Posterior vena cava (tissue), 2 donors: ENCODE measurements at places on chromosomes 16 and 17. TPM values are rescaled to one million over a fixed set of nuclear protein-coding genes. Genes with fewer than 3 reads are reported as not detected.
A peak's percentile ranks its signal among the peaks of the same experiment; 100 is the strongest.

DNA sequence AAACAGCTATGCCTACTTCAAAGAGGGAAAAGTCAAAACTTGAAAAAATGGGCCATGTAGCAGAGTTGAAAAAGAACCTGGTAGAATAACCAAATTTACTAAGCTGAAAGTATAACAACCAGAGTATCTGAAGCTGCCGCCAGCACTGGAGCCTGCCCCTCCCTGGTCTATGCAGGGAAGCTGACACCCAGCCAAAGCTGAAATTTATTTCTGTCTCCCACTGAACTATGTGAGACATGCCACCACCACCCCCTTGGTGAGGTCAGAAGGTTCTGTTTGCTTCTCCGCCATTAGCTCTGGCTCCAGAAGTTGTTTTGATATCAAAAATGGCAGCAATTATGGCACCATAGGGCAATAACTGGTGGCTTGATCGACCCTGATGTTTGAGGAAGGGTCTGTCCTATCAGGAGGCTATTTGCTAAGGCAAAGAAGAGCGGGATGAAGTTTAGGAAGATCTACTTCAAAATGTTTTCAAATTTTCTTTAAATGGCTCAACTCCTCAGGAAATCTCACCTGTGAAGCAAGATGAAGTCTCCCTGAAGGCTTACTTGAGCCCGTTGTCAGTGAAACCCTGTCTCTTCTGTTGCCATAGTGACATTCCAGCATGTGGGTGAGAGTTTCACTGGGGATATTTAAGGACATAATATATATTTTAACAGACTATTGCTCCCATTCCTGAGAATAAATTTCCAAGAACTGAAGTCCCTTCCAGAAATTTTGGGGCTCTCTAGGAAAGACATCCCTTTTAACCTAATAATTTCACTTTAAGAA, 122.0 kb downstream of the COPRS start:
- no peak for DNase-seq

TOX3 gene
- not detected for total RNA-seq

- DNase-seq, result no peak
Observed at GRCh38 chr17:39094607-39095308, 56.7 kb downstream of the PLXDC1 start.

CACNG1 gene
- not detected for total RNA-seq

- DNase-seq, result no peak
Observed at GRCh38 chr16:67226295-67226803, 581 bp upstream of the TMEM208 start.

CCT6B gene
- total RNA-seq, result 1.8 TPM

GRCh38 chr16:1669698-1670097, 8.4 kb upstream of the JPT2 start:
- DNase-seq, result no peak

GRCh38 chr16:6571044-6571443, 761.6 kb upstream of the RBFOX1 start:
- DNase-seq, result no peak

PSMD7 gene
- total RNA-seq, result 83.4 TPM

DNA sequence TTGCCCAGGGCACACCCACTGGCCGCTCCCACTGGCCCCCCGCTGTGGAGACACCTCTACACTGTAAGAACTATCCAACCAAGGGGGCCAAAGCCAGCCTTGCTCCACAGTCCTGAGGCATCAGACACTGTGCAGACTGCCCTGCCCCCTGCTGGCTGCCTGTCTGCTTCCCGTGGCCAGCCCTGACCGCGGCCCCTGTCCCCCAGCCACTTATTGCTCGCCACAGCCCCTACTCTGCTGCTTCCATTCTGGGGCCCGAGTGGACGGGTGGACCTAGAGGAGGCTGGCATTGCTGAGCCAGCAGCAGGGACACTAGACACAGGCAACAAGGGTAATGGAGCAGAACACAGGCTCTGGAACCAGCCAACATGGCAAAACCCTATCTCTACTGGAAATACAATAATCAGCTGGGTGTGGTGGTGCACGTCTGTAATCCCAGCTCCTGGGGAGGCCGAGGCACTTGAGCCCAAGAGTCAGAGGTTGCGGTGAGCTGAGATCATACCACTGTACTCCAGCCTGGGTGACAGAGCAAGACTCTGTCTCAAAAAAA, 19.7 kb upstream of the LRRC37A3 start:
- DNase-seq, result peak; percentile 86

GRCh38 chr17:40916366-40916765, 21.1 kb downstream of the KRT23 start:
- no peak for DNase-seq

DNA sequence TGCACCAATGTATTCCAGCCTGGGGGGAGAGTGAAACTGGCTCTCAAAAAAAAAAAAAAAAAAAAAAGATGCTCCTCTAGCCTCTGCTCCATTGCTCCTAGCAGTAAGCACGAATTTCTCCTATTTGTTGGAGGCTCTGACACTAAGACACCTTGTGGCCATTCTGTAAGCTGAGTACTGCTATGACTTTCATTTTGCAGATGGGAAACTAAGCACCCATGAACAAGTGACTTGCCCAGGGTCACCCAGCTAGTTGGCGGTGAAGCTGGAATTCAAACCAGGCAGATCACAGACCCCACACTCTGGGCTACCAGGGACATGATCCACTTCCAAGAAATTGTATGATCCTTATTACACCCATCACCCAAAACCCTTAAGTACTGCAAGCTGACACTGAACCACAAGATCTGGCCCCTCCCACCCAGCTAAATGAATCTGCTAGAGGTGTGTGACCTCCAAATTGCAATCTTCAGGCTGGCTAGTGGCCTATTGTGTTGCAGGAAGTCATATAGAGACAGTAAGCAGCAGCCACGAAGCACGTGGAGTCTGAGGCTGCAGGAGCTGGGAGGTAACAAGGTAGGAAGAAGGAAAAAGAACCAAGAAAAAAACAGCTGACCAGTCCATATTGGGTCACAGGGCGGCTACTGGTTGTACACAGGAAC, 209.4 kb downstream of the XYLT1 start:
- DNase-seq, result no peak

- DNase-seq, result no peak
Observed at GRCh38 chr17:10357768-10358167, 15.0 kb downstream of the MYH13 start.

GRCh38 chr17:901191-901950, 78.2 kb downstream of the NXN start:
- peak; percentile 87 for DNase-seq

ABCC3 gene
- total RNA-seq, result 13.1 TPM

GRCh38 chr16:88055356-88055755, 104.1 kb downstream of the BANP start:
- DNase-seq, result no peak

GRCh38 chr16:65268331-65268730, 146.5 kb upstream of the CDH11 start:
- no peak for DNase-seq

DNA sequence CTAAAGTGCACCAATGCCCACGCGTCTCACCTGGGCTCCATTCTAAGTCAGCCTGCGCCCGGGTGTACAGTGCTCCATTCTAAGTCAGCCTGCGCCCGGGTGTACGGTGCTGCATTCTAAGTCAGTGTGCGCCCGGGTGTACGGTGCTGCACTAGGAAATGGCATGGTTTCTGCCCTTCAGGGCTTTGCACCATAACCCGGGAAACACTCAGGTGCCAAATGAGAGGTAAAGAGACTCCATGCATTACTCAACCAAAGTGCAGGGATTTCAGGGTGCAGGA, 29.2 kb upstream of the FASN start:
- no peak for DNase-seq

- DNase-seq, result no peak
Observed at GRCh38 chr16:81067166-81067565, 9.9 kb downstream of the C16orf46 start.

SRCIN1 gene
- total RNA-seq, result 1.2 TPM

RHBDL3 gene
- 0.86 TPM for total RNA-seq

- DNase-seq, result no peak
Observed at GRCh38 chr16:78125112-78125844, 25.8 kb downstream of the WWOX start.

GRCh38 chr17:41579484-41580243, 7.0 kb downstream of the KRT14 start:
- peak; percentile 93 for DNase-seq

DNA sequence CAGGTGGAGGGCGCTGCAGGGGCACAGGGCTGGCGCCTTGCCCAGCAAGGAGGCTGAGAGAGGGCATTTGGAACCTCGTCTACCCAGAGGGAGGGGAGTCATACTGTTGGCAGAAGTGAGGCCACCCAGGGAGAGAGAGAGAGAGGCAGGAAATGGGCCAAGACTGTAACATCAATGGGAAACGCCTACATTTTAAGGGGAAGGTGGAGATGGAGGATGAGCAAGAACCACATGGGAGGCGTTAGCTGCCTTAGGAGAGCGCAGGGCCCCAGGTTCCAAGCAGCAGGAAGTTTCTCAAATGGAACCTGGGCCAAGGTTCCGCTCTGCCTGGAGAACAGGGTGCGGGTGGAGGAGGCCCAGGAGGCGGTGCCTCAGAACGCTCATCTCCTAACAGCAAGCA, 2.7 kb upstream of the WFDC1 start:
- no peak for DNase-seq

DNA sequence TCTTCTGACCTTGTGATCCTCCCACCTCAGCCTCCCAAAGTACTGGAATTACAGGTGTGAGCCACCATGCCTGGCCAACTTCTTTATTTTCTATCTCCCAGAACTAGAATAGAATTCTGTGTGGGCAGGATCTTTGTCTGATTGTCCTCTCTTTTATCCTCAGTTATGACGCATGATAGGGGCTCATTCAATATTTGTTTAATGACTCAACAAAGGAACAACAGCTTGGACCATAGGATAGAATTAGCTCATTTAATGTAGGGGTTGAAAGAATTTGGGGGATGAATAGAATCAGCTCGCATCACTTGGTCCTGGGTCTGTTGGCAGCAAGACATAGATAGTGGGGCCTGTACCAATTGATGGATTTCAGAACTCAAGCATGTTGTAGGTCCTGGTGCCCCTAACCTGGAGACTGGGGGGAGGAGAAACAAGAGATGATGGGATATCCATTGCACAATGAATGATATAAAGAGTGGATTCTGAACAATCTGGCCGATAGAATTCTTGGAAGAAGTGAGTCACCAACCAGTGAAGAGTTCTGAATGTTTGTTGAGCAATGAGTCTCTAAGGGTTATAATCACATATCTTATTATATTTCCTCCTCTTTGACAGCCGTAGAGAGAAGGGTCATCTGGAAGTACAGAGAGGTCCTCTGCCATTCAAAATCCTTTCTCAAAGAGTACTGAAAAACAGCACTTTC, 250.2 kb downstream of the HS3ST4 start:
- no peak for DNase-seq

- no peak for DNase-seq
Observed at GRCh38 chr16:30004424-30004776, 6.4 kb downstream of the DOC2A start.

HOXB5 gene
- total RNA-seq, result 1.1 TPM

- DNase-seq, result no peak
Observed at GRCh38 chr17:75539967-75540729, 14.7 kb downstream of the LLGL2 start.

TPSG1 gene
- 1.3 TPM for total RNA-seq

GRCh38 chr16:46404028-46404427, 217.2 kb downstream of the SHCBP1 start:
- no peak for DNase-seq

CD300E gene
- total RNA-seq, result 3.3 TPM

KRT17 gene
- 2.8 TPM for total RNA-seq

- DNase-seq, result no peak
Observed at GRCh38 chr17:80183581-80184422, 14.0 kb downstream of the CARD14 start.
